ENCODE measurements at places on chromosomes 2 and 18. TPM values are rescaled to one million over a fixed set of nuclear protein-coding genes. Genes with fewer than 3 reads are reported as not detected.

DNA sequence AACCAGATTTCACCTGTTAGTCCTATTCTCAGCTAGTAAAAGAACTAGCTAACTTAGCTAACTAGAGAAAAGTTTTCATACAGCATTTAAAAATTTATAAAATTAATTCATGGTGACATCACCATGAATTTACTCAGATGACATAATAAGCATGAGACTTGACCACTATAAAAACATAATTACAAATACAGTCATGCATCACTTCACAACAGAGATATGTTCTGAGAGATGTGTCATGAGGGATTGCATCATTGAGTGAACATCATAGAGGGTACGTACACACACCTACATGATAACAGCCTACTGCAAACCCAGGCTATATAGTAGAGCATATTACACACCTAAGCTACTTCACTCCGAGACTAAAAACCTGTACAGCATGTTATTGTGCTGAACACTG, 481.3 kb upstream of the CHAC2 start:
- no peaks in the 10 kb centered on the region for H3K4me1 ChIP-seq
- H3K27me3 ChIP-seq = no peaks in the 10 kb centered on the region
- no peak overlapping the region for H3K4me3 ChIP-seq
- H3K36me3 ChIP-seq = no peaks in the 10 kb centered on the region

Gene CPSF3
- 27.7 TPM for total RNA-seq

- no peaks in the 10 kb centered on the region for H3K36me3 ChIP-seq
- no peaks in the 10 kb centered on the region for H3K4me1 ChIP-seq
- H3K4me3 ChIP-seq = no peak overlapping the region
- H3K27me3 ChIP-seq = no peaks in the 10 kb centered on the region
- H3K27ac ChIP-seq = no peak overlapping the region
Observed at GRCh38 chr2:111986116-111986900, 68.8 kb upstream of the TMEM87B start.

DNA sequence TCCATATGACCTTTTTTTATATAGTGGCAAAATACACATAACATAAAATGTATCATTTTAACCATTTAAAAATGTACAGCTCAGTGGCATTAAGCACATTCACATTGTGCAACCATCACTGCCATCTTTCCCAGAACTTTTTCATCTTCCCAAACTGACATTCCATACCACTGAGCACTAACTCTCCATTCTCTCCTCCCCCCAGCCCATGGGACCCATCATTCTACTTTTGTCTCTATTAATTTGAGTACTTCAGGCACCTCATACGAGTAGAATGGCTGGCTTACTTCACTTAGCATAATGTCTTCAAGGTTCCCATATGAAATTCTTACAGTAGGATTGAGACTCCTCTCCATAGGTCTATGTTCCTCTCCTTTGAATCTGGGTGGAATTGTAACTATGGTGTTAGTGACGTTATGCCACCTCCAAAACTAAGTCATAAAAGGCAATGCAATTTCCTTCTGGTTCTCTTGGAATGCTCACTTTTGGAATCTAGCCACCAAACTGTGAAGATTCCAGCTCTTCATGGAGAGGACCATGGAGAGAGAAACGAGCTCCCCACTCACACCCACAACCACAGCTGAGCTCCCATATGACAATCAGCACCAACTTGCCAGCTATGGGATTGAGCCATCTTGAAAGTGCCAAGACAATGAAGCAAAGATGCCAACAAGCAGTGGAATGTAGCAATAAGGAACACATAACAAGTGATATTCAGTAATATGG, 9.8 kb upstream of the DNAJC27 start:
- no peak for DNase-seq
- no peaks in the 10 kb centered on the region for H3K36me3 ChIP-seq
- no peaks in the 10 kb centered on the region for H3K4me1 ChIP-seq
- H3K27ac ChIP-seq = no peak overlapping the region
- no peaks in the 10 kb centered on the region for H3K27me3 ChIP-seq

GRCh38 chr2:219099329-219099728, 38.6 kb upstream of the IHH start:
- H3K36me3 ChIP-seq = no peaks in the 10 kb centered on the region
- no peaks in the 10 kb centered on the region for H3K27me3 ChIP-seq
- H3K4me3 ChIP-seq = no peak overlapping the region
- H3K27ac ChIP-seq = no peak overlapping the region
- DNase-seq = no peak

Gene NT5C1B
- total RNA-seq = not detected

Gene KRTCAP3
- total RNA-seq = 3.4 TPM

DNA sequence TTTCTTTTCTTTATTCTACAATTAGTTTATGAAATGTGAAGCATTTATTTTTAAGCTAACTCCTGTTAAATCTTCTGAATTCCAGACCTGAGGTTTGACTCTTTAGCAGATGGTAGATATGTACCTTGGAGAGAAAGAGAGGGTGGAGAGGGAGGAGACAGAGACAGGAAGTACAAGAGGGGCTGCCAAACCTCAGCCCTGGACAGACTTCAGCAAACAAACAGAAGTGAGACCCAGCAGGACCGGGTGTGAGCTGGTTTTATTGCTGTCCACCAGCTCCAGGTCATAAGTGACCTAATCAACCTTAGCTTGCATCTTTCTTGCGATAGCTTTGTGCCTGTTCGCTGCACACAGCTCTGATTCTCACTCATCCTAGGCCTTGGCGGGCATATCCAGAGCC, 168.6 kb downstream of the CNTNAP5 start:
- no peaks in the 10 kb centered on the region for H3K27me3 ChIP-seq
- no peak overlapping the region for H3K27ac ChIP-seq
- H3K4me1 ChIP-seq = no peaks in the 10 kb centered on the region
- H3K4me3 ChIP-seq = no peak overlapping the region
- no peaks in the 10 kb centered on the region for H3K36me3 ChIP-seq
- no peak for DNase-seq

Gene POTEC
- not detected for total RNA-seq

Gene RESP18
- not detected for total RNA-seq

GRCh38 chr2:141499123-141499522, 631.7 kb downstream of the LRP1B start:
- no peak overlapping the region for H3K4me3 ChIP-seq
- no peaks in the 10 kb centered on the region for H3K27me3 ChIP-seq
- no peak overlapping the region for H3K27ac ChIP-seq
- H3K4me1 ChIP-seq = no peaks in the 10 kb centered on the region
- H3K36me3 ChIP-seq = no peaks in the 10 kb centered on the region
- DNase-seq = no peak

Gene G6PC2
- not detected for total RNA-seq

DNA sequence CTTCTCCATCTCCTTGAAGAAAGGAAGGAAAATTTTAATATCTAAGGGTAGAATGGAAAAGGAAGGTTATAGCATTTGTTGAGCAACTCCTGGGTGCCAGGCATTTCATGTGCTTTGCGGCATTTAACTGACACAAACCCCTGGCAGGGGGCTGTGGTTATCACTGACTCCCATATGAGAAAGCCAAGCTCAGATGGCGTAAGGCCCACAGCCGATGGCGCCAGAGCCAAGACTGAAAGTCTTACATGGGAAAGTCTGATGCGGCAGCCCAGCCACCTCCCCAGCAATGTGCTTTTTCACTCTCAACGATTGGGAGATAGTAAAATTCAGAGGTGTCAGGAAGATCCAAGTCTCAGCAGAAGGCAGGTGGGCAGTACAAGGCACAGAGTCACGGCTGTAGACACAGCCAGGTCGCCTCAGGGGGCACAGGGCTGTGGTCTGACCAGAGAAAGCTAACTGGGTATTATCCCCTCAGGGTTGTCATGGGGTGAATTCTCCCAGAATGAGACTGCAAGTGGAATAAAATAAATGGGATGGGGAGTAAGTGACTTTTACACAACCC, 324.2 kb upstream of the NCKAP5 start:
- DNase-seq = no peak
- no peak overlapping the region for H3K4me3 ChIP-seq
- H3K36me3 ChIP-seq = no peaks in the 10 kb centered on the region
- no peak overlapping the region for H3K27ac ChIP-seq

Measured in spleen (tissue), 13 donors.